Body of pancreas (tissue), 4 donors: ENCODE measurements at places on chromosomes 3 and 15. TPM values are rescaled to one million over a fixed set of nuclear protein-coding genes. Genes with fewer than 3 reads are reported as not detected.

Gene SERINC4
- total RNA-seq = not detected

Gene ADCY5
- 10.6 TPM for total RNA-seq

Gene PLXNB1
- 118 TPM for total RNA-seq

Gene ALDH1L1
- total RNA-seq = 54.7 TPM

Gene GOLGA6L6
- total RNA-seq = not detected

Gene MUC4
- total RNA-seq = not detected

GRCh38 chr15:25985165-25985564, 122.0 kb upstream of the ATP10A start:
- DNase-seq = no peak

- no peak for DNase-seq
These were observed 2.0 kb upstream of the JMJD7 start for GRCh38 chr15:41825572-41826535.

- DNase-seq = no peak
These were observed 210.2 kb downstream of the TJP1 start for GRCh38 chr15:29612096-29612495.

DNA sequence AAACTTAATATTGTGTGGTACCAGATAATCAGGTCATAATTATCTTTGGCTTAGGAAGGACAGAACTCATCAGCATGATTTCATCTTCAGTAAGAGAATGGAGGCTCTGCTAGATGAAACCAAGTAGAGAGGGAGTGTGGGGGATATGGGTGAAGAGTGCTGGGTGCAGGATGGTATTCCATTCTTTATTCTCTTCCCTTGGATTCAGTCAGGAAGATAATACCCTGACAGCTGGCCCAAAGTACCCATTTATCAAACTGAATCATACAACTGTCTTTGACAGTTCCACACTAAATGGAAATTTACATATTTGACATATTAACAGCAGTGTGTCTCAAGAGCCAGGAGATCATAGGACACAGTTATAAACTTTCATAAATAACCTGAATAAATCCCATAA, 44.7 kb downstream of the GOLIM4 start:
- DNase-seq = no peak

- DNase-seq = no peak
These were observed 14.4 kb upstream of the CLDN1 start for GRCh38 chr3:190336516-190337189.

DNA sequence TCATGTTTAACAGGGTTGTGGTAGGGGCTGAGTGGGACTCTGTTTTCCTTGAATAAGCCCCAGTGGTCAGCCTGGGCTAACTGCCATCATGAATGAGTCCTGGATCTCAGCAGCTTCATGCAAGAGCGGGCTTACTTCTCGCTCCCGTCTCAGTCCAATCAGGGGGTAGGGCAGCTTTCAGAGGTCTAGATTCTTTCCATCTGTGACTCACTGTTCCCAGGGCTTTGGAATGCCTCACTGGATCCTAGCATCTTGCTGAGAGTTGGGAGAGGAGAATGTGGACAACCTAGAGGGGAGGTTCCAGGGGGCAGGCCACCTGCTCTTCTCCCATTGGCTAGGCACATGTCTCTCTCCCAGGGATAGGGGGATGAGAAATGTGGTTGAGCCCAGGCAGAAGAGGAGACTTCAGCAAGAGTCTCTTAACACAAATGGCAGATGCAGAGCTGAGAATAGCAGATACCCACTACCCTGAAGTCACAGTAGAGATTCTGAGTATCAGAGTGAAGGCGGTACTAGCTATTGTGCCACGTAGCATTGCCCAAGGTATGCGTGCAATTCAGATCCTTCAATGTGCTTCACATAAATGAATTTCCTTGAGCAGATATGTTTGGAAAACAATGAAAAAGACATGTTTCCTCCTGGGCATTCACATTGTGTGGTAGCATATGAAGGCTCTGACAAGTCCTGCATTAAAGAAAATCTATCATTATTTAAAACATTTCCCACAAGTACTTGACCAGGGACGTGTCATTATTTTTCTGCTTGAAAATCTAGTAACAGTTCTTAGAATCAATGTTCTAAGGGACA, 257.7 kb upstream of the PROK2 start:
- DNase-seq = no peak

DNA sequence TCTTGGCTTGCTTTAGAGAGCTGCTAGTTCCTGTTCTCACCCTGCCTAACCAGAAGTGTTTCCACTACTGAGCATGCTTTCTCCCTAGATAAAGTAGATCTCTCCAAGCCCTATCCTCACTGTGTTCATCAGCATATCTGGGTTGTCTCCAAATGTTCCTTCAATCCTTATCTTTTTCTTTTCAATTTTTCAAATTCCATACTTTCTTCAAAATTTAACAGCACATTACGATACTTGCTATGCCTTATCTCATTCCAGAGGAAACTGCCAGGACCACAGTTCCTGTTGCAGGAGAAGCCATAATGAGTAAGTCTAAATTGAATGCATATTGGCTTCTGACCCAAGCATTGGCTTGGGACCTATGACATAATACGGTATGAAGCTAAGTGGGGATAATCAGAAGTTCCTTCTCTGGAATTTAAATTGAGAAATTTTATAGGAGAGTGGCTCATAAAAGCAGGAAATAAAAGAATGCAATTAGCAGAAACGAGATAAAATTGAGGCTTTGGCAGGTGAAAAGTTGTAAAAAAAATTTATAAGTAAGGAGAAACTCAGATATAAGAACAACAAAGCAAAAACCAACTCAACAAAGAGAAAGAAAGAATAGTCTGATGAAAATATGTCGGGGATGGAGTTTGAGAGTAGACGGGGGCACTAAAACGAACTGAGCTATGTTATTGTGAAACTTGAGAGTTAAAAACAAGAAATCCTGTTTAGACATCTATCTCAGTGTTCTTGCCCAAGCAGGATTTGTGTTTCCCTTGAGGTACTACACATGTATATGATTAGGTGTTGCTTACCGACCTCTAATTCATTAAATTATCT, 631.7 kb upstream of the CCDC54 start:
- no peak for DNase-seq

DNA sequence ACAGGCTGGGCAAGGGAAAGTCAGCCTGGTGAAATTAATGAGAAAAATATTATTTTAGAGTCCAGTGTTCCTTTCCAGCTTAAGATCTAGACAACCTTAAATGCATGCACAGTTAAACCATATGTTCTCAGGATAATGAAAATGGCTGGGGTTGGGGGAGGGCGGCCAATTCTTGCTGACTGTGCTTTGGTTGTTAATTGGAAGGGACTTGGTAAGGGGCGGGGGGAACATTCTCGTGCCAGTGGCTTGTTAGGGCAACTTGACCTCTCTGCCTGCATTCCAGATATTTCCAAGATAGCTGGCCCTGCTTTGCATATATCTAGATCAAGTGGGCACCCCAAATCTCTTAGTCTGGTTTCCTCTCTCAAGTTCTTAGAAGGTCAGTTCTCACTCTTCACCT, 112.5 kb downstream of the TOP2B start:
- DNase-seq = no peak

DNA sequence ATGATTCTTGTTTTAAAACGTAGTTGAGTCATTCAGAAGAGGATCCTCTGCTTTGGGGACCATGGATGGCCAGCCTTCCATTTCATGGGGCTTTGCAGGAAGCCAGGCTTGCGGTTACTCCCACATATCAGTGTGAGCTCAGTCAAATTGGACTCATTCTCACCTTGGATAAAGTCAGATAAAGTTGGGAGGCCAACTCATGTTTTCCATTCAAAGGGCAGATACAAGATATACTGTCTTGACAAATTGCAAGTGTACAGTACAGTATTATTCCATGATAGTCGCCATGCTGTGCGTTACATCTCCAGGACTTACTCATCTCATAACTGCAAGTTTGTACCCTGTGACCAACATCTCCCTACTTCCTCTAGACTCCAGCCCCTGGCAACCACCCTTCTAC, 25.5 kb upstream of the B3GNT5 start:
- no peak for DNase-seq
